ENCODE measurements at places on chromosomes 16 and 17.

- H3K4me3 ChIP-seq = peak overlapping the region; percentile 97
- peaks cover 2% of the 10 kb centered on the region for H3K36me3 ChIP-seq
- H3K4me1 ChIP-seq = peaks cover 39% of the 10 kb centered on the region
- no peaks in the 10 kb centered on the region for H3K27me3 ChIP-seq
These were observed 2.0 kb downstream of the MRM3 start for GRCh38 chr17:784143-784542.

DNA sequence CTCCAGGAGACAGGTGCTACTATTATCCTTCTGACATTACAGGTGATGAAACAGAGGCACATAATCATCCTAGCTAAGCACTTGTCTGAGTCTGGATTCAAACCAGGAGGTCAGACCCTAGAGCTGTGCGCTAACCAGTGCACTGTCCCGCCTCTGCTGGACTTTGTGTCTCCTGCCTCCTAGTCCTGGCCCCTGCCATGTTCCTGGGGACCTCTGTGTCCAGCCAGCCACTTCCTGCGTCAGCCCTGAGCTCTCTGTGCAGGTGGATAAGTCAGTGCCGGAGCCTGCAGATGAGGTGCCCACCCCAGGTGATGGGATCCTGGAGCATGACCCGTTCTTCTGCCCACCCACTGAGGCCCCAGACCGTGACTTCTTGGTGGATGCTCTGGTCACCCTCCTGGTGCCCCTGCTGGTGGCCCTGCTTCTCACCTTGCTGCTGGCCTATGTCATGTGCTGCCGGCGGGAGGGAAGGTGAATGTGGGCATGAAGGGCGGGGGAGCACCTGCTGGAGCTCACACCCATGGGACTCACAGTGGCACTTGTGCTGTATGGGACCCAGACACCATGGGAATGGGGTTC, 4.2 kb downstream of the SGCA start:
- H3K4me3 ChIP-seq = no peak overlapping the region
- H3K4me1 ChIP-seq = peaks cover 19% of the 10 kb centered on the region
- no peak for DNase-seq
- no peaks in the 10 kb centered on the region for H3K27me3 ChIP-seq
- H3K27ac ChIP-seq = no peak overlapping the region

DNA sequence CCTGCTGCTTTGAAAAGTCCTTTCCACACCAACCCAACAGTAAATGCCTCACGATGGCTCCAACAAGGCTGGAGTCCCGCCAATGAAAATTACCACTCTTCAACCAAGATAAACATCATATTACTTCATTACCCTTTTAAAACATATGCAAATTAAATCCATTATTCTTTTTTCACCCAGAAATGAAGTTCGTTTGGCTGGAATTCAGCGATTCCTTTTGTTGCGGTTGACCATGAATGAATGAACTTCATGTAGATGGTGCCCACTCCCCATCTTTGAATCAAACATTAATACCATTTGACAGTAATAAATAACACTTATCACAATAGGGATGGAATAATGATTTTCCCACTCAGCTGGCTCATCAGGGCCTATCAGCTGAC, 211.5 kb upstream of the TOX3 start:
- no peaks in the 10 kb centered on the region for H3K4me1 ChIP-seq
- H3K27me3 ChIP-seq = no peaks in the 10 kb centered on the region
- H3K4me3 ChIP-seq = no peak overlapping the region
- no peaks in the 10 kb centered on the region for H3K36me3 ChIP-seq
- DNase-seq = no peak

DNA sequence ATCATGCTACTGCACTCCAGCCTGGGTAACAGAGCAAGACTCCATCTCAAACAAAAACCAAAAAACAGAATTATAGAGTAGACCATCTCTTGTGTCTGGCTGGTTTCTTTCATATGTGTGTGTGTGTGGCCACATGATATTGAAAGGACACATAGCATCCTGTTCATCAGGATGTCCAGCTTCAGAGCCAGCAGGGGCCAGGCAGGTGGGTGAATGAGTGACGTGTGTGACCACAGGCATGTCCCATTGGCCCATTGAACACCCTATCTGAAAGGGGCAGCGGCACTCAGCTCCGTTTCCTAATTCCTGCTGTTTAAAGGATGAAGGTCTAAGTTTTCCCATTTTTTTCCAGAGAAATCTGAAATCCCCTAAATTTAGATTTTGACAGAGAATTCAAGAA, 174.2 kb downstream of the PRKCB start:
- H3K4me1 ChIP-seq = peaks cover 67% of the 10 kb centered on the region
- no peak for DNase-seq
- no peak overlapping the region for H3K4me3 ChIP-seq

DNA sequence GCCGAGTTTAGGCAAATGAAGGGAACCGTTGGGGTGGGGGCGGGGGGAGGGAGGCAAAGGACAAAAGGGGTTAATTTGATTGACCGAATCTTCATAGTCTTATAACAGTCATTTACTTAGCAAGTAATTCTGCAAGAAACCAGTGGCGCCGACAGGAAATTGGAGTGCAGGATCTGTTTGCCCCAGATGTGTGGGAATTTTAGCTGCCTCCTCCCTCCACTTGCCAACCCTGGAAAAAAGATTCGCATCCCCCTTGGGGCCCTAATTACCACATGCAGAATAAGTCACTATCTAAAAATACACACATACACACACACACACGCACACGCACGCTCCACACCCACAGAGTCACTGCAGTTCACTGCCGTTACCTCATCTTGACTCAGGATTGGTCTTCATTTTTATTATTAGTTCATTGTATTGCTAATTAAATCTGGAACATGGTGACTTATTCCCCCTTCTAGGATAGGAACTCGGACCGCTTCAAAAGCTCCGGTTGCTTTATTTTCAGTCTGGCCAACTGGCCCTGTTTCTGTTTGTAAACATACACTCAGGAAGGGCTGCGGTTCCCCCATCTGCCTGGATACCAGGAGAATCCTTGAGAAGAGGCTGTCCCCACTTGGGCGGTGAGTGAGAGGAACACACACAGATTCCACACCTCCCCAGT, 241.6 kb upstream of the SALL1 start:
- no peak for DNase-seq
- no peak overlapping the region for H3K27ac ChIP-seq
- no peak overlapping the region for H3K4me3 ChIP-seq
- H3K4me1 ChIP-seq = no peaks in the 10 kb centered on the region

DNA sequence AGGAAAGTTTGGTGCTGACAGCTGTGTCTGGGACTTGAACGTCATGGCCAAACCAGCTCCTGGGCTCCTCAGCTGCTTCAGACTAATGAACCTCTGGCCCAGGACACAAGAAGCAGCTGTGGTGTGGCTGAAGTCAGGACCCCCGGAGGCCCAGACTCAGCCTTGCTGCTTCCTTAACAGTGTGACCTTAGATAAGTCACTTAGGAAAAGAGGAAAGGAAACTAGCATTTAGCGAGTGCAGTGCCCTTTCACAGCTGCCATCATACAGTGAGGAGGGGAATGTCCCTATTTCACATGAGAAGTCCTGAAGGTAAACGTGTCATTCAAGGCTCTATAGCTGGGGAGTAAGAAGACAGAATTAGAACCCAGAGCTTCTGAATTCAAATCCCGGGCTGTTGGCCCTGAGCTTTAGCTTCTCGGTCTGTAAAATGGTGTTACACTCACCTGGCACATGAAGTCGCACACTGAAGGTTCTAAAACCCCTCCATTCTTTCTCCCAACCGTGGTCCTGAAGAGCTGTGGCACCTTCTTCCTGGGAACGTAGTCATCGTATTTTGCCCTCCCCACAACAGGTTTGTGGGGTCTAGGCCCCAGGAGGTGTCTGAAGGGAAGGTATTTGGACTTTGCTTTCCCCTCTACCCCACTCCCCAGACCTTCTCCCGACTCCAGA, 910 bp upstream of the RAMP2 start:
- DNase-seq = no peak
- H3K27ac ChIP-seq = no peak overlapping the region
- peaks cover 4% of the 10 kb centered on the region for H3K4me1 ChIP-seq
- peaks cover 72% of the 10 kb centered on the region for H3K27me3 ChIP-seq
- no peaks in the 10 kb centered on the region for H3K36me3 ChIP-seq
- peak overlapping the region; percentile 56 for H3K4me3 ChIP-seq

DNA sequence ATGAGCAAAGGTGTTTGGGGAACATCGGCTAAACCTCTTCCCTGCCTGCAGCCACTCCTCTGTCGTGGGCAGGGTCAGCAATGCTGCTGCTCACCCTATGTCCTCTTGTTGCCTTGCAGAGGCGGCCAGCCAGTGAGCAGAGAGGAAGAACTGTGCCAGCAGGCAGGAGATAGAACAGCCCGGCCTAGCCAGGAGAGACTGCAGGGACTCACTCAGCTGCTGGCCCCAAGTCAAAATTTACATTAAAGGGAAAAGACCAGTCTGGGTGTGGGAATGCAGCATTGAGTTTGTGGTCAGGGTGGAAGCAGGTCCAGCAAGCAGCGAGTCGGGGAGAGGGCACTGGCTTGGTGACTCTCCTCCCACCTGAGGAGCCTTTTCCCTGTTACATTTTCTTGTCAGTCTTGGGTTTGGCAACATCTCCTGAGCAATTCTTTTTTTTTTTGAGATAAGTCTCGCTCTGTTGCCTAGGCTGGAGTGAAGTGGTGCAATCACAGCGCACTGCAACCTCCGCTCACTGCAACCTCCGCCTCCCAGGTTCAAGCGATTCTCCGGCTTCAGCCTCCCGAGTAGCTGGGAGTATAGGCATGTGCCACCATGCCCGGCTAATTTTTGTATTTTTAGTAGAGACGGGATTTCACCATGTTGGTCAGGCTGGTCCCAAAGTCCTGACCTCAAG, 22.7 kb downstream of the LIG3 start:
- H3K4me1 ChIP-seq = peaks cover 5% of the 10 kb centered on the region
- H3K27ac ChIP-seq = no peak overlapping the region
- DNase-seq = no peak
- peaks cover 13% of the 10 kb centered on the region for H3K36me3 ChIP-seq
- H3K4me3 ChIP-seq = no peak overlapping the region

- H3K4me1 ChIP-seq = no peaks in the 10 kb centered on the region
- no peaks in the 10 kb centered on the region for H3K27me3 ChIP-seq
- H3K4me3 ChIP-seq = no peak overlapping the region
- DNase-seq = no peak
These were observed 368.8 kb upstream of the CDH8 start for GRCh38 chr16:62404842-62405611.

- H3K27ac ChIP-seq = no peak overlapping the region
- H3K36me3 ChIP-seq = peaks cover 2% of the 10 kb centered on the region
These were observed 4.2 kb upstream of the MAFG start for GRCh38 chr17:81931557-81932332.

- peaks cover 12% of the 10 kb centered on the region for H3K36me3 ChIP-seq
- H3K27me3 ChIP-seq = no peaks in the 10 kb centered on the region
- H3K4me3 ChIP-seq = no peak overlapping the region
- H3K4me1 ChIP-seq = peaks cover 13% of the 10 kb centered on the region
These were observed 13.4 kb downstream of the FLOT2 start for GRCh38 chr17:28883967-28884702.

GRCh38 chr17:30101686-30102390, 14.8 kb upstream of the NSRP1 start:
- H3K27ac ChIP-seq = no peak overlapping the region
- H3K27me3 ChIP-seq = peaks cover 12% of the 10 kb centered on the region
- H3K4me3 ChIP-seq = no peak overlapping the region
- no peak for DNase-seq
- no peaks in the 10 kb centered on the region for H3K36me3 ChIP-seq

Measured in activated T-cell treated with anti-CD3 and anti-CD28 coated beads, Interleukin-2, amount 50 U/mL, for 72 hours (primary cell).